ENCODE measurements at places on chromosomes 1 and 21.

DNA sequence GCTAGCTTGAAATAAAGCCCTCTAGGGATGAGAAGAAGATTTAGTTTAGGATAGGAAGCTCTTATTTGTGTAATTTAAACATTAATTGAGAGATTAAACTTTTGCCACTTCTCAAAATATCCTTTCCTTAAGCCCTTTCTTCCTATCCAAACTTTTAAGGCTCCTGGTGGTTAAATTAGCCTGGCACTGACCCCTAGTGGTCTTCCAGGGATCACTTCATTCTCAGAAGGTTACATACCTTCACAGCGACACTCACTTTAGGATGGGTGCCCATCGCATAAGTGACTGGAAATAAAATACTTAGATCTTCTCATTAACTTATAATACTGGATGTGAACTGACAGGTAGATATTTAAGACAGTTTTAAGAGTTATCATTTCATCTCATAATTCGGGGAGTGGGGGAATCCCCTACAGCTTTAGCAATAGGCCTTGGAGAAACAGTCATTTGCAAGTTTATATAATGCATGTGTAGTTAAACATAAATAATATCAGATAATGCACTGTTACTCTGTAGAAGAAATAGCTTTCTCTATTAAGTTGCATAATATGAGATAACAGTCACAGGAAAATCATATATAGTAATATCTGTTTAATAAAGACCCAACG, 7.4 kb downstream of the LHX9 start:
- no peak overlapping the region for H3K4me3 ChIP-seq
- no peak for DNase-seq
- peaks cover 27% of the 10 kb centered on the region for H3K27me3 ChIP-seq
- H3K27ac ChIP-seq = no peak overlapping the region
- H3K4me1 ChIP-seq = peaks cover 5% of the 10 kb centered on the region

DNA sequence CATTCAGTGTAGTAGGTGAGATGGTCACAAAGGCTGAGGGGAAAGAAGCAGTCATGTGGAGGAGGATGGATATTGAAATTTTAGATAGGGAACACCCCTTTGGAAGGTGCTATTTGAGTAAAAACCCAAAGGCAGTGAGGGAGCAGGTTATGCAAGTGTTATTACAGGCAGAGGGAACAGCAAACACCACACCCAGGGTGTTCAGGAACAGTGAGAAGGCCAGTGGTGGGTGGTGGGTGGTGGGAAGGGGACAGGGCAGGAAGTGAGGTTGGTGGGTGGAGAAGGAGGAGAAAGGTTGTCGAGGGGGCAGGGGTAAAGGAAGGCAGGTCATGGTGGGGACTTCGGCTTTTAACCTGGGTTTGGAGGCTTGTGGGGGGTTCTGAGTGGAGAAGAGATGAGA, 39.2 kb upstream of the SCMH1 start:
- H3K27ac ChIP-seq = no peak overlapping the region
- H3K36me3 ChIP-seq = no peaks in the 10 kb centered on the region
- H3K4me3 ChIP-seq = no peak overlapping the region
- H3K27me3 ChIP-seq = no peaks in the 10 kb centered on the region

GRCh38 chr1:79264285-79264684, 257.8 kb upstream of the ADGRL4 start:
- DNase-seq = no peak
- no peaks in the 10 kb centered on the region for H3K36me3 ChIP-seq
- H3K27ac ChIP-seq = no peak overlapping the region
- no peak overlapping the region for H3K4me3 ChIP-seq
- no peaks in the 10 kb centered on the region for H3K4me1 ChIP-seq

DNA sequence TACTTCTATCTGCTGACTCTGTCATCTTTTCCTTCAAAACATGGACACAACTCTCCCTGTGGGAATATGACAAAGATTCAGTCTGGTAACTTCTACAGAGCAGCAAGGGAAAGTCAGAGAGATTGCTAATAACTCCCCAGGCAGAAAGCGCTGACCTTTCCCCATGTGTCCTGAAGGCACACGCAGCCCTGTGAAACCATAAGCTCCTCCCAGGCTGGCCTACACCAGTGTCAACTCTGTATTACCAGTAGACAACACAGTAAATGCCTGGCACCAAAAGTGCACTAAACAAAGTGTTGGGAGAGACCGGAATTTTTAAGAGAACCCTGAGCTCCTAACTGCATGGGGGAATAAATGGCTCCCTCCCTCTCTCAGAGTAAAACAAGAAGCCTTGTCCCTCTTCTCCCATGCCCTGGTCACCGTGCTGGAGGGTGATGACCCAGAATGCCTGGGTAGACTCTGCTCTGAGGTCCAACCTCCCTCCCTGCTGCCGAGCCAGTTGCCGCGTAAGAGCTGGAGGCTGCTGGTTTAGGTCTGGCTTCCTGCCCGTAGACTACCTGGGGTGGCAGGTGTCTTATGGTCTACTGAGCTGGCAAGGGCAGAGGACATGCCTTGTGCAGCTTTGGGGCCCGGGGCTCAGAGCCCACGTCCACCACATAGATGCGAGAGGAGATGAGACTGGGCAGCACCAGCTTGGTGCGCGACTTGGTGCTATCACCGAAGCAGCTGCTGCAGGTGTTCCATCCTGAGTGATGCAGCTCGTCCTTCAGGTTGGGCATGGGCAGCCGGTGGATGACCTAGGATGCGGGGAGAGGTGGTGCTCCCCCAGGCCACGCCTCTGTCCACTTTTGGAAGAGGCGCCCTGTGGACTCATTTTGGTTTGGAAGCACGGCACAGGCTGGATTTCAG, 3.9 kb downstream of the SELENBP1 start:
- H3K27ac ChIP-seq = no peak overlapping the region
- peaks cover 2% of the 10 kb centered on the region for H3K36me3 ChIP-seq
- H3K4me1 ChIP-seq = no peaks in the 10 kb centered on the region

DNA sequence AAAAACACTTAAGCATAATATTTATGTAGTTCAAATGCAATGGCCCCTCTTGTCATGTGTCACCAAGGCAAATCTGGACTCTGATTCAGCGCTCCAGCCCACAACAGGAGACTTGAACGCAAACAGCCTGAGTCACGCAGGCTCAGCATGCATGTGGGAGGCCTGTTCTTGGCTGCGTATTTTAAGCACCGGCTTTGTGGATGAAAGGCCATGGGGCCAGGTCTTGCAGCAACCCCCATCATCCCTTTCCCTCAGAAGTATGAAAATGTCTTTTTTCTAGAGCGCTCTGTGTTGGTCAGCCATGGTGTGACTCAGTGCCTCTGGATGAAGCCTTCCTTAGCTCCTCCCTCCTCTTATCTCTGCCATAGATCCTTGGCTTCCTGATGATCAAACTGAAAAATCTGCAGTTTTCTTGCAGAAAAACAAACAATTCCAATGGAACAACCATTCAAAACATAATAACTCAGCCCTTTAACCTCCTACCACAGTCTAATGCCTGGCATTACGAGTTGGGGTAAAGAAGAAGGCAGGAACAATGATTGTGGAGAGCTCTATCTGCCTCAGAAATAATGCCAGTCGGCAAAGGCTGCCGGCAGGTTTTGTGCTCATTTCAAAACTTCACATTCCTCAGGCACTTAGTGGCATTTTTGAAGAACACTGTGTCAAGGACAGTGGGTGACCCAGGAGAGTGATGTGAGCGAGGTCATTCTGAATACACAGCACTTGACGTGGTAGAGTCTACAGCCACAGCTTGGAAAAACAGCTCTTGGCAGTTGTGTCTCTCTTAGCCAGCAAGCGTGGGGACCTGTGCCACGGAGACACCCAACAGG, 167.5 kb downstream of the CLIC6 start:
- H3K27ac ChIP-seq = peak overlapping the region; percentile 67
- peaks cover 23% of the 10 kb centered on the region for H3K4me1 ChIP-seq
- DNase-seq = peak; percentile 99
- no peaks in the 10 kb centered on the region for H3K27me3 ChIP-seq
- H3K4me3 ChIP-seq = no peak overlapping the region

DNA sequence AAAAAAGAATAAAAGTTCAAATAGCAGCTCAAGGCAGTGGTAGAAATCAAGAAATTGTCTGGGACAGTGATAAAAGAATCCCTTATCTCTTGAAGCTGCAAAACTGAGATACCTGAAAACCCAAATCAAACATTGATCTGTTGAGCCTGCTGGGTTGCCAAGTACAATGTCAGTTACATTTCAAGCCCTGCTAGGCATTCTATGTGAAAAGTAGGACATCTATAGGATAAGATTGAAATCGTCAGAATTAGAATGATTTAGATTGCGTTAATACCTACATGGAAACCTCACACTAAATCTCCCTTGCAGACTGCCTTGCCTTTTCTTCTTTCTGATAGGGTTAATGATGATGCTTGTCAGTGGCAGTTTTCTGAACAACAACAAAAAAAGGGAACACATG, 1684.4 kb upstream of the B3GALT2 start:
- no peak overlapping the region for H3K4me3 ChIP-seq
- H3K4me1 ChIP-seq = no peaks in the 10 kb centered on the region
- no peaks in the 10 kb centered on the region for H3K36me3 ChIP-seq
- DNase-seq = no peak
- no peaks in the 10 kb centered on the region for H3K27me3 ChIP-seq

DNA sequence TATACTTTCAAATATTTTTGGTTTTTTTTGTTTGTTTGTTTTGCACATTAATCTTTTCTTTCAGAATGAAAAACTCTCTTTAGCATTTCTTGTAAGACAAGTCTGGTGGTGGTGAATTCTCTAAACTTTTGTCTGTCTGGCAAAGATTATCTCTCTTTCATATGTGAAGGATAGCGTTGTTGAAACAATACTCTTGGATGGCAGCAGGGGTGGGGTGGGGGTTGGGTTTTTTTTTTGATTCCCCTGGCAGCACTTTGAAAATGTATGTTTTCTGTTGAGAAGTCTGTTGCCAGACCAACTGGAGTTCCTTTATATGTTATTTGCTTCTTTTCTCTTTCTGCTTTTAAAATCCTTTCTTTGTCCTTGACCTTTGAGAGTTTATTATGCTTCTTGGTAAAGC, 160.2 kb downstream of the VAV3 start:
- no peak overlapping the region for H3K4me3 ChIP-seq
- no peaks in the 10 kb centered on the region for H3K36me3 ChIP-seq
- DNase-seq = no peak
- no peaks in the 10 kb centered on the region for H3K4me1 ChIP-seq
- H3K27me3 ChIP-seq = no peaks in the 10 kb centered on the region

DNA sequence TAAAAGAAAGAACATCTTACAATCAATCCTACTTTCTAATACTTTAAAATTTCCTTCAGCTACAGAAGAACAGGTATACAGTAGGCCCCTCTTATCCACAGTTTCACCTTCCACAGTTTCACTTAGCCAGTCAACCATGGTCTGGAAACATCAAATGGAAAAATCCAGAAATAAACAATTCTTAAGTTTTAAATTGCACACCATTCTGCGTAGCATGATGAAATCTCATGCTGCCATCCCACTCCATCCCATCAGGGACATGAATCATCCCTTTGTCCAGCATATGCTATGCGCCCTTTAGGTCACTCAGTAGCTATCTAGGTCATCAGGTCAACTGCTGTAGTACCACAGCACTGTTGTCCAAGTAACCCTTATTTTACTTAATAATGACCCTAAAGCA, 67.7 kb downstream of the HSF2BP start:
- no peak overlapping the region for H3K4me3 ChIP-seq
- DNase-seq = no peak
- H3K36me3 ChIP-seq = no peaks in the 10 kb centered on the region
- peak overlapping the region; percentile 59 for H3K27ac ChIP-seq
- H3K27me3 ChIP-seq = no peaks in the 10 kb centered on the region
- H3K4me1 ChIP-seq = peaks cover 18% of the 10 kb centered on the region

DNA sequence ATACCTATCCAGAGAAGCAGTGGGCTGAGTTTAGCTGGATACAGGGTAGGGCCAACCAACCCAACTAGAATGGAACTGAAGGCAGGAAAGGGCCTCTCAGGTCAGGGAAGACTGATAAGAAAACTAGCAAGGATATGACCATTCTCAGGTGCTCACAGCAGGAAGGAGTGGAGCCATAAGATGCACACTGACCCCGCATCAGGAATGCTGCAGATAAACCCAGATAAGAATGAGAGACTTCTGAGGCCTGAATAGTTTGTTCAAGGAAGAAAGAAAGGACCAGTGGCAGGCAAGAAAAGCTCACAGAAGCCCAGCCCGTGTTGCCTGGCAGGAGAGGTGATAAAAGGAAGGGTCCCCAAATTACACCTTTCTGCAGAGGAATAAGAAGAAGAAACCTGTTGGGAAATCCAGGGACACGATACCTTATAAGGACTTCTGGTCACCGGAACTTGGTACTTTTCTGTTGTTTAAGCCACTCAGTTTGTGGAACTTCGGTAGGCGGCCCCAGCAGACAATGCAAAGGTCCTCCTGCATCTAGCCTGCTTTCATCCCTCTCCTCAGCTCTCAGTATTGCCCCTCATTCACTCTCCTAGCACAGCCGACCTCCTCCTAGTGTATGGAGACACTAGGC, 58.9 kb downstream of the ATP1A1 start:
- no peaks in the 10 kb centered on the region for H3K36me3 ChIP-seq
- H3K27me3 ChIP-seq = no peaks in the 10 kb centered on the region
- H3K27ac ChIP-seq = no peak overlapping the region
- H3K4me3 ChIP-seq = no peak overlapping the region
- H3K4me1 ChIP-seq = peaks cover 10% of the 10 kb centered on the region
- DNase-seq = no peak

GRCh38 chr1:20885121-20885520, 98.0 kb upstream of the HP1BP3 start:
- H3K27me3 ChIP-seq = no peaks in the 10 kb centered on the region
- no peak for DNase-seq
- peaks cover 6% of the 10 kb centered on the region for H3K36me3 ChIP-seq
- H3K4me1 ChIP-seq = no peaks in the 10 kb centered on the region
- no peak overlapping the region for H3K27ac ChIP-seq

- H3K27me3 ChIP-seq = no peaks in the 10 kb centered on the region
- DNase-seq = no peak
- no peaks in the 10 kb centered on the region for H3K4me1 ChIP-seq
- H3K4me3 ChIP-seq = no peak overlapping the region
- no peak overlapping the region for H3K27ac ChIP-seq
These were observed 68.7 kb downstream of the AGPAT3 start for GRCh38 chr21:43933680-43934079.

DNA sequence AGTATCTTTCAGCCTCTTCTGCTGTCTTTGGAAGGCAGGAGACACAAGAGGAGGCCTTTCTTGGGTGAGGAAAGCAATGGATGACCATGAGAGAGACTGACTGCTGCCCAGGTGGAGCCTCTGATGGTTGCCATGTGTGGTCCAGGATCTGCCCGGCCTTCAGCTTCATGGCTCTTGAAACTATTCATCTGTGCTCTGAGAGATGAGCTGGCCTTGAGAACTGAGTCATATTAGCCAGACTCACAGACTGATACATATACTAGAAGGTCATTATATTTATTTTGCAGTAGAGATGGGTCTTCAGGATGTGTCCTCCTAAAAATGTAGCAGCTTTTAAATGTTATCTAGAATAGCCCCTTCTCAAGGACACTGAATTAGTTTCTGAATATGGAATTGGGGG, 33.7 kb downstream of the PTGFRN start:
- no peak overlapping the region for H3K4me3 ChIP-seq
- peaks cover 23% of the 10 kb centered on the region for H3K36me3 ChIP-seq
- H3K4me1 ChIP-seq = peaks cover 14% of the 10 kb centered on the region
- H3K27me3 ChIP-seq = no peaks in the 10 kb centered on the region

- no peaks in the 10 kb centered on the region for H3K36me3 ChIP-seq
- no peak for DNase-seq
- H3K4me1 ChIP-seq = no peaks in the 10 kb centered on the region
- no peak overlapping the region for H3K27ac ChIP-seq
These were observed 15.8 kb downstream of the DISP3 start for GRCh38 chr1:11494771-11495170.

All from trophoblast cell (in vitro differentiated cells and primary cell).